Amygdala (tissue), 56 donors: ENCODE measurements at places on chromosomes 11 and 22.

DNA sequence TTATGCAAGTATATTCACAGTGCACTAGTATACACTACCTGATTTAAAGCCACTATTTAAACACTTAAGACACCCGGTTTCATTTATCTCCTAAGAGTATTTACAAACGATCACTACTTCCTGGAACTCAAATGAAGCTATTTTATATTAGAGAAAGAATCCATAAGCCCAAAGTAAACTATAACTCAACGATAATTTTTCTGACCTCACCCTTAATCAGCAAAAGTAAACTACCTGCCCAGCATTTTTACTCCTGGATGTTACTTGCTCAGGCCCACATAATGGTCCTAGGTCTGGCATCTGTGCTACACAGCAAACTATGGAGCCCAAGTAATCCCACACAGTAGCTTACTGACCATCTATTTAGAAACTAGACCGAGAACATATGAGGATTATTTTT lies 33.4 kb downstream of the TSG101 start:
- DNase-seq = no peak

DNA sequence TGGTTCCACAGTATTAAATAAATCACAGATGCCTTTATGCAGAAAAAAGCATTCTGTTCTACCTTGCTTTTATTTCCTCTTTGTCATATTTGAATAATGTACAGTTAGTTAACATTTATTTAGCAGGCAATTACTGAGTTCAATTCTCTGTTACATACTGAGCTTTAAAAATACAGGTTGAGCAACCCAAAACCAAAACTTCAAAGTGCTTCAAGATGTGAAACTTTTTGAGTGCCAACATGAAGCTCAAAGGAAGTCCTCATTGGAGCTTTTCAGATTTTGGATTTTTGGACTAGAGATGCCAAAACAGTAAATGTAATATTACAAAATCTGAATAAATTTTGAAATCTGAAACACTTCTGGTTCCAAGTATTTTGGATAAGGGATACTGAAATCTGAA lies 54.1 kb downstream of the PDHX start:
- DNase-seq = no peak

- no peak for DNase-seq
Measured at GRCh38 chr11:10041748-10042446, 252.1 kb downstream of the SBF2 start.

DNA sequence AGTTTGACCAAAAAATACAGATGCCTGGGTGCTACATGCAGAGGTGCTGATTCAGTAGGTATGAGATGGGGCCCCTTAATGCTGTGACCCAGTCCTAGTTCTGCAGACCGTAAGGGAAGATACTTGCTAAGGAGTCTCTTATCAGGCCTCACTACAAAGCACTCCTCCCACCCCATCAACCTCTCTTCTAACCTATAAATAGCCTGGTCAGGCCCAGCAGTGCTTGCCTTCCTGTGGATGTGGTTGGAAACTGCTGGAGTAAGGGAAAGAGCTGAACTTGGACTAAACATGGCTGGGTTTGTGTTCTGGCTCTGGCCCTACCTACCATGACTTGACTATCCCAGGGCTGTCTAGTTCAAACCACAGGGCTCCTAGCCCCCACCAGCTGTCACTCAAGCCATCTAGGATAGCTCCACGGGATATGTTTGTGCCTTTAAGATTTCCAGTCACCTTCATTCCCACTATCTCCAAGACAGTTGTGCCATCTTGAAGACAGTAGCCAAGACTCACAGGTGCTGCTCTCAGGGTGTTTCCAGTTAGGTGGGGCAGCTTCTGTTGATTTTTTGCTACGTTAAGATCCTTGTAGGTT lies 9.5 kb upstream of the DKK3 start:
- DNase-seq = no peak

DNA sequence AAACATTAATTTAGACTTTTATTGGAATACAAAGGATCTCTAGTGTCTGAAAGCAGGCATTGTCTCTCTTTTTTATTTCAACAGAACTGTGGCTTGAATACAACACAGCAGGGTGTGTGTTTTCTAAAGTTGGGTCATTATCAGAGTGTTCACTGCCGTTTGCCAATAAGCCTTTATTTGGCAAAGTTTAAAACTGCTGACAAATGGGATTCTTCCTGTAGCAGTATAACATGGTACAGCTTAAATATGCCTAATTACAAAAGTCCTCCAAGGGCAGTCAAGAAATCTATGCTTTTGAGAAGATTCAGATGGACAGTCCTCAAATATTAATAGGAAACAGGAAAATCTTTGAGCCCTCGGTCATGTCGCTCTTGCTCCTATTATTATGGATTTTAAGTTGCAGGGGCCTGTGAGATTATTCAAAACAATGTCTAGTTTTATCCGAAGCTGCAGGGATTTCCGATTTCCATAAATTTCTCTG lies 199.9 kb downstream of the MAML2 start:
- DNase-seq = no peak

GRCh38 chr11:87185228-87185627 lies 147.5 kb downstream of the TMEM135 start:
- DNase-seq = no peak

- no peak for DNase-seq
Measured at GRCh38 chr11:110772863-110773262, 60.6 kb upstream of the ARHGAP20 start.

GRCh38 chr11:70432580-70432979 lies 34.3 kb downstream of the CTTN start:
- DNase-seq = no peak

DNA sequence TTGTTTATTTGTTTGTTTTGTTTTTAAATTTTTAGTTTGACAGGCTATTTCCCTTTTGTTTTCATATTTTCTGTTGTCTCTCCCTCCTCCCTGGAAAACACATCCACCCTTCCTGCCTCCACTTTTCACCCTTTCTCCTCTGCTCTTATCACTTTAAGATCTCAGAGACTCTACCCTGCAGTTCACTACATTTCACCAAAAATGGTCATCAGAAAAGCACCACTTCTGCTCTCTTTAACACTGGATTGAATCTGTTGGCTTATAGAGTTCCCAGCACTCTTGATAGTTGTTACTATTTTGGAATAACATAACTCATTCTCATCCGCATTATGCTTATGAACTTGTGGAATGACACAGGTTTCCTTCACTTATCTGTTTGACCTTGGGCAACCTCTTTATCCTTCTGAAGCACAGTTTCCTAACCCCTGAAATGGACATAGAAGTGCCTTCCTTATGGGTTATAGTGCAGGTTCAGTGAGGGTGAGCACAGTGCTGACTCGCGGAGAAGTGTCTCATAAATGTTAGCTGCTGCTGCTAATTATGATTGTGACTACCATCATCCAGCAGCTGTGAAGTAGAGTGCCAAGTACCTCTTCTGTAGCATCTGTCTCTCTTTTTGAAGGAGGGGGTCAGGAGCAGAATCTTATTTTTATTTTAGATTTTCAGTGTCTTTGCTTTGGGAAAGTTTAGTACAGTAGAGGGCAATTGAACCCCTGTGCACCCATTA lies 15.0 kb downstream of the TEAD1 start:
- DNase-seq = no peak

- no peak for DNase-seq
Measured at GRCh38 chr11:20099527-20099926, 60.7 kb downstream of the DBX1 start.
